Kidney capillary endothelial cell (primary cell): ENCODE measurements at places on chromosomes 1 and 21.
A peak's percentile ranks its signal among the peaks of the same experiment; 100 is the strongest.

- DNase-seq = no peak
Observed at GRCh38 chr1:87902830-87903229, 574.1 kb downstream of the LMO4 start.

DNA sequence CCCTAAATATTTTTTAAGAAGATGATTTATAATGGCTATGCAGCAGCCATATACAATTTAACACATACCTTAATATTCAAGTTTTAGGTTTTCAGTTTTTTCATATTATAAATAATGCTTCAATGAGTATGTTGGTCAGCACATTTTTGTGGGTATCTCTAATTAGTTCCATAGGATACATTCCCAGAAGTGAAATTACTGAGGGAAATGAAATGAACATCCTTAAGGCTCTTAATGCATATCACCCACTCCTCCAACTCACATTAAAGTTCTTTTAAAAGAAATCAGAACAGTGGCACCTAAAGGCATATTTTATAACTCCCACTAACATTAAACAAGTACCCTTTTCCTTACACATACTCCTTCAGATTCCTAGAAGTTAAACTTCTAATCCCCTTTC is 56.1 kb downstream of the EYA3 start:
- no peak for DNase-seq

- DNase-seq = no peak
Observed at GRCh38 chr1:89743788-89744187, 77.0 kb upstream of the LRRC8D start.

DNA sequence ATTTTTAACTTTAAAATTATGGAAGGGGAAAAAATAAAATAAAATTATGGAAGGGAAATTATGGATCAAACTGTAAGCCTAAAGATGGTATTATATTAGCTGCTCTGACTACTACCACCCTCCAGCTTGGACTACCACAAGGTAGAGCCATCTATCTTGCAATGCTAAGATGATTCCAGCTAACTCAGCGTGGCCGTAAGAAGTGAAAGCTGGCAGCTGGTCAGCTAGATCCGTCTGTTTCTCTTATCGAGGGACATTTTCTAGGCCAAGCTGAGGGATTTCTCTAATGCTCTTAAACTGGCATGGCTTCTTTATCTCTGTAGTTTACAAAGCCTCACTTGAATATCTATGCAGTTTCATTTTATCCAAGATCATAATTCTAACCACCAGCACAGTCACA is 31.5 kb downstream of the LYST start:
- DNase-seq = no peak

GRCh38 chr1:15100121-15100879 is 53.2 kb upstream of the TMEM51 start:
- peak; percentile 33 for DNase-seq

DNA sequence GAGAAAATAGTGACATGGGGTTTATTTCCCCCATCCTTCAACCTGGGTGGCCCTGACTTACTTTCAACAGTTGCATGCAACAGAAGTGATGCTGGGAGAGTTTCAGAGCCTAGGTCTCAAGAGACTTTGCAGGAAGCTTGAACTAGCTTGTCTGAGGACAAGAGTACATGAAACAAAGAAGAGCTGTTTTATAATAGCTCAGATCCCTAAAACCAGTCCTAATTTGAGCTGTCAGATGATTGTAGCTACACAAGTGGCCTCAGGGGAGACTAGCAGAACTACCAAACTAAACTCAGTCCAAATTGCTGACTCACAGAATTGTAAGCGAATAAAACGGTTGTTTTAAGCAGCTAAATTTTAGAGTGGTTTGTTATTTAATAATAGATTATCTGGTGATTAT is 17.1 kb downstream of the RC3H1 start:
- DNase-seq = no peak

- DNase-seq = no peak
Observed at GRCh38 chr1:206112600-206113301, 4.4 kb downstream of the AVPR1B start.

- DNase-seq = no peak
Observed at GRCh38 chr1:26470878-26471497, 1.3 kb upstream of the HMGN2 start.

- no peak for DNase-seq
Observed at GRCh38 chr1:64875606-64876005, 90.7 kb downstream of the JAK1 start.

- no peak for DNase-seq
Observed at GRCh38 chr1:164930833-164931232, 371.8 kb downstream of the PBX1 start.

GRCh38 chr1:115211071-115211745 is 121.9 kb upstream of the TSPAN2 start:
- no peak for DNase-seq

- peak; percentile 70 for DNase-seq
Observed at GRCh38 chr21:42474043-42474831, 21.8 kb downstream of the RSPH1 start.

DNA sequence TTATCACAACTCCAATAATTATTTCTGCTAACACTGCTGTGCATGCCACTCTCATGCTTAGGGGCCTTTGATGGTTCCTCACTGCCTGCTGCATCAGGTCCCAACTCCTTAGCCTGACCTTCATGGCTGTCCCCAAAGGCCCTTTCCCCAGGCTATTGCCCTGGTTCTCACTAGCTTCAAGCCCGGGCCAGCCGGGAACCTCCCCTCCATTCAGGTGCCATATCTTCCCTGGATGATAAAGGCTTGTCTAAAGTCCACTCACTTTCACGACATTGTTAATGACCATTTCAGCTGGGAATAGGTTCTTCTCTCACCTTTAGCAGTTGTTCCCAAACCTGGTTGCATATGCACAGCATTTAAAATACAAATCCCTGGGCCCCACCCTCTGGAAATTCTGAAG is 95.8 kb downstream of the CNIH3 start:
- no peak for DNase-seq

GRCh38 chr1:23459338-23459757 is 24.6 kb downstream of the ASAP3 start:
- no peak for DNase-seq

GRCh38 chr1:94698759-94699502 is 121.2 kb upstream of the SLC44A3 start:
- DNase-seq = no peak

DNA sequence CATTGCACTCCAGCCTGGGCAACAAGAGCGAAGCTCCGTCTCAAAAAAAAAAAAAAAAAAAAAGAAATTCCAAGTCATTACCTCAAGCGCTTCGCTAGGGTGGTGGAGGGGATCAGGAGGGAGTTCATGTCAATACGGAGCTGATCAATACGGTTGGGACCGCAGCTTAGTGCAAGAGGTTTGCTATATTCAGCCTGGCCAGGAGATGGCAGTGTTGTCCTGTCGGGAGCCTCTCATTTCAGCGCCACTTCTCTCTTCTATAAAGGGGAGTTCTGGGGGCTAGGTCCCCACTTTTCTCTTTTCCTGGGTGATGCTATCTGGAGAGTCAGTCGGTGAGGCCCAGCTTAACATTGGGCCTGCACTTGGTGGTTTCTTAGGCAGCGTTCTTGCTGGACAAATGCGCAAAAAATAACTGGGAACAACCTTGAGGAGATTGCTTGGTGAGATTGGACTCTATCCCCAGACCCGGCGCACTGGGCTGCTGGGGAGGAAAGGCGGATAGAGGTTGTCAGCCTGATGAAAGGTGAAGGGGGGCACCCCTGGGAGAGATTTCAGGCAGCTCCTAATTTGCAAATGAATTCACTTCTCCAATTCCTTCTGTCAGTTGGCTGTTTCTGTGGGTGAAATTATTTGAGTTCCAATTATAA is 40.4 kb downstream of the KIAA0040 start:
- DNase-seq = peak; percentile 38

DNA sequence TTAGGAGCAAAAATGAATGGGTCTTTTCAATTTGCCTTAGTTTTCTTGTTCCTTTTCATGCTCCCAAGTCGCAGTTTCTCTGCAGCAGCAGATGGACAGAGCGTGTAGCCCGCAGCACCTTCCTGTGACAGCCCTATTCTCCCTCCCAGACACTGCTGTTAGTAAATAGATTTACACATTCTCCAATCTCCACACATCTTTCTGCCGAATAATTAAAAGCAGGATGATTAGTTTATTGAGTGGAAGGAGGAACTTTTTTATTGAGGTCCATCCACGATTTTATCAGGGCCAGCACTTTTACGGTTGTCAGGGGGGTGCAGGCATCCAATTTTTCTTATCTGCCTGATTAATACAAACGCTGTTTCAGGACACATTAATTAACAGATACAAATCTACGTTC is 98.2 kb upstream of the USH2A start:
- DNase-seq = no peak

DNA sequence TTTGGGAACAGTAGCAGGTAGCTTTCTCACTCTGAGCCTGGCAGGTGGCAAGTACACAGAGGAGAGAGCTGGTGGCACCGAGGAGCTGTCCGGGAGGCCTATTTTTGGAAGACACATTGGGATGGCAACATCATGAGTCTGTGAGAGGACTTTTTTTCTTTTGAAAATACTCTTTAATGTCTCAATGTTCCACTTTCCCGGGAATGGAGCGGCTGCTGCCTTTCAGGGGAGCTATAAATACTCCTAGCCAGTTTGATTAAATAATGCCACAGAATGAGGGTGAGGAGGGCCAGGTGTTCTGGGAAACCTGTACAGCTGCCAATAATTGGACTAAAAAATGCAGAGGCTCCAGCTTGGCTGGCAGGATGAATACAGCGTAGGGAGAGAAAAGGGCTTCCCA is 93.3 kb upstream of the COG2 start:
- no peak for DNase-seq

DNA sequence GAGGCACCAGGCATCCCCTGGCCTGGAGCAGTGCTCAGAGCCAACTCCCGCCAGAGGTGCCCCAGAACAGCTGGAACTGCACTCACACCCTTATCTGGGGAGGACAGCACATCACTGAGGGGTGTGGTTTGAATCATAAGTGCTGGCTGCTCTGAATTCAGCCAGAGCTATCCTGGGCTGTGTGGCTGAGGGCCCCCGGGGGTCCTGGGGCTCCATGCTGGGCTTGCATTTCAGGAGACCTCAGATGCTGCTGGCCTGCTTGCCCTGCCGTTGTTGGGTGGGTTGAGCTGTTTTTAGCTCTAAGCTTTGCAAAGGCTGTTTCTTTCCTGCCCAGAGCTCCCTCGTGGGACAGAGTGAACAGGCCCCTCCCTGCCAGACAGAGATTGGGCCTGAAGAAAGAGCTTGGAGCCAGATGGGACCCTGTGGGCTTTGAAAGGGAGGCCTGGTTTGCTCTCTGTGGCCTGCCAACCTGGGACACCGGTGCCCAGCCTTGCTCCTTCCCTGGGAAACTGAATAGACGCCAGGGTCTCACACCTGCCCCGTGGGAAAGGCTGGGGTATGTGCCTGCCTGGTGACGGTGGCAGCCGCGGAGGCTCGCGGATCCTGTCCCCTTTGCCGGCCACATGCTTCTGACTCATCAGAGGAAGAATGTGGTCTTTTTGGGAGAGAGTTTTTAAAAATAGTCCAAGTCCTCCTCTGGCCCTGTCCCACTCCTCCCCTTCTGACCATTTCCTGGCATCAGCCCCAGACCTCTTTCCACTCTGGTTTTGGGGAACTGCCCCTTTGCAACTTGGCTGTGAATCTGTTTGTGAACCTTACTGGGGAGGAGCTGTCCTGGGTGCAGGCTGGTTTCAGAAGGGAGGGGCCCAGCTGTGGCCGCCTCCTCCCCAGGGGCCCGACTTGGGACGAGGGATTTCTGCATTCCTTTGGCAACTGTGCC is 30.0 kb downstream of the ARHGEF10L start:
- peak; percentile 20 for DNase-seq

GRCh38 chr1:4653328-4653660 is 1.1 kb upstream of the AJAP1 start:
- DNase-seq = no peak

- DNase-seq = no peak
Observed at GRCh38 chr21:39511102-39511501, 59.3 kb downstream of the SH3BGR start.

DNA sequence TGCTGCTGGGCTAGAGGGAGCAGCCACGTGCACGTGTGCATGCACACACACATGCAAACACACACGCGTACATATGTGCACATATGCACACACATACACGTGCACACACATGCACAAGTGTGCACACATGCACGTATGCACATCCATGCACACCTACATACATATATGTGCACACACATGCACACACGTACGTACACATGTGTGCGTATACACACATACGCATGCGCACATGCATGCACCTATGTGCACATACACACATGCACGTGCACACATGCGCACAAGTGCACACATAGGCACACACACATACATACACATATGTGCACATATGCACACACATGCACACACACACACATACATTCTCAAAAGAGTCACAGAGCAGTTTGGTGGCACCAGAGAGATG is 85.9 kb upstream of the SLC25A33 start:
- DNase-seq = no peak

GRCh38 chr1:156705321-156705917 is at the start of gene CRABP2:
Gene CRABP2 (minus strand): TSS chr1:156705583. CDS start chr1:156705446, 137 bp downstream.
- no peak for DNase-seq

DNA sequence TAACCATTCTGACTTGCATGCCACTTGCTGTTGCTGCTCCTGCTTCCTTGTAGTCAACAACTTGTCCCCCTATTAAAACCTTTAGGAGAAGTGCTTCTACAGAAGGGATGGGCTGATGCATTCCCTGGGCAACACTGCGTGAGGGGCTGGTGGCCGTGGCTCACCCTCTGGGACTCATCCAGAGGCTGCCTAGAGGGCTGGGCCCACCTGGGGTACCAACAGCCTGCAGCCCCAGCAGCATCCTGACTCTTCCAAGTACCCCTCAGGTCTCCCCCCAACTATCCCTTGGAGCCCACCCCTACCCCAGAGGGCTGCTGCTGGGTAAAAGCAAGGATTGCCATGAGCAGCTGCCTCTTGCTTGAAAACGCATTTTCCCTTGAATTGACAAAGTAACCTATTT is 34.7 kb upstream of the LHX4 start:
- no peak for DNase-seq

DNA sequence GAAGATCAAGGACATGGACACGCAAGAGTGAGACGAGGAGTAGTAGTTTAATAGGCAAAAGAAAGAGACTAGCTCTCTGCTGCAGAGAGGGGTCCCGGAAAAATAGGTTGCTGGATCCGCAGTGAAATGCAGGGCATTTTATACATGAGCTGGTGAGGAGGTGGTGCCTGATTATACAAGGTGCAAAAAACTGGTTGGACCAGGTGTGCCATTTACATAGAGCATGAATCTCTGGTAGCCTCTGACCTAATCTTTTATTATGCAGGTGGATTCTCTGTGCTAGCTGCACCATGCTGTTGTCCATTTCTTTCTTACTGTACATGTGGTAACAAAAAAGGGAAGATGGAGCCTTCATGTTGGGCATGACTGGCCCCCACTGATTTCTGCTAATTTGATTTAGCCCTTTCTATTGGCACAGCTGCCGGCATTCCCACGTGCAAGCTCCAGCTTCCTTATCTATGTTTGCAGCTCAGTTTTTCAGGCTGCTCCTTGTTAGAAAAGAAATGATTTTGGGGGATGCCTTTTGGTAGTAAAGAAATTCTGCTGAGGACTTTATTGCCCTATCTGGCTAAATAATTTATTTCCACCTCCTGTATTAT is 548.1 kb downstream of the BRINP3 start:
- DNase-seq = no peak
